ENCODE measurements at places on chromosomes 13 and 19.

- DNase-seq: no peak
Observed at GRCh38 chr13:110294146-110294545, 12.8 kb downstream of the COL4A1 start.

DNA sequence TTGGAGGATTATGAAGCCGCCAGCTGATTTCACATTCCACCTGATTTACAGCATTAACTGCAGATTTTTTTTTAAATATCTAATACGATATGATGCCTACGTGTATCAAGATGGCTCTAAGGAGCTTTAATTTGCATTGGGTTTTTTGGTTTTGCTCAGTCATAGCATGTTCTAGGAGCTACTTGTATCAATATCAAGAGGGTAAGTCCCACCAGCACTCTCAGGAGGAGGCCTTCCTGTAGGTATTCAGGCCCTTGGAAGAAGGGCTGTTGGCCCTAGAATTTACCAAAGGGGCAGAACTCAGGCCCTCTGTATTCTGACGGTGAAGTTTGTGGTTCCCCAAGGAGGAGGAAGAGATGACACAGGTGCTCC lies 97.2 kb upstream of the IPO5 start:
- DNase-seq: no peak

DNA sequence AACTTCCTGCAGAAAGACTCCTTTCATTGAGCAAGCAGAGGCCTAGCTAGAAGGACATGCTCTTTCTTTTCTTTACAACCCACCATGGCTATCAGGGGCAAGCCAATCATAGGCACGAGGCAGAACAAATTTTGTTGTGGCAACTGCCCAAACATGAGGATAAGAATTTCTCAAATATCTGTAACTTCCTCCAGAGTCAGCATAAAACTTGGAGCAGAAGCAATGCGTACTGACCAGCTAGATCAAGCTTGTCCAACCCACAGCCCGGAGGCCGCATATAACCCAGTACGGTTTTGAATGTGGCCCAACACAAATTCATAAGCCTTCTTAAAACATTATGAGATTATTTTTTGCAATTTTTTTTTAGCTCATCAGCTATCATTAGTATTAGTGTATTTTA lies 87.0 kb upstream of the SOX21 start:
- DNase-seq: no peak

DNA sequence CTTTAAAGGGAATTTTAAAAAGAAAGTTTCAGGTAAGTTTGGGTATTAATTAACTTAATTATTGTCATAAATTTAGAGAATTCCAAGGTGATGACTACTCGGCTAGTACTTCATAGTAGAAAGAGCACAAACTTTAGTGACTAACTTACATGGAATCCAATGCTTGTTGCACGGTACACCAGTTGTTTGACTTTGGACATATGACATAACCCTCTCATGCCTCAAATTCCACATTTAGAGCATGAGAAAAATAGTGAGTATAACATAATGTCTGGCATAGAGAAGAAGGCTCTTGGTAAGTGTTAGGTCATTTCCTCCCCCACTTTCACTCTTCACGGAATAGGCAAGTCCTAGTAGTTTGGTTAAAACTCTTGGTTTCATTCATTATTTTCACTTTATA lies 1249.4 kb upstream of the SLC10A2 start:
- no peak for DNase-seq

GRCh38 chr13:24627090-24627714 lies 53.0 kb upstream of the ATP12A start:
- peak; percentile 66 for DNase-seq

DNA sequence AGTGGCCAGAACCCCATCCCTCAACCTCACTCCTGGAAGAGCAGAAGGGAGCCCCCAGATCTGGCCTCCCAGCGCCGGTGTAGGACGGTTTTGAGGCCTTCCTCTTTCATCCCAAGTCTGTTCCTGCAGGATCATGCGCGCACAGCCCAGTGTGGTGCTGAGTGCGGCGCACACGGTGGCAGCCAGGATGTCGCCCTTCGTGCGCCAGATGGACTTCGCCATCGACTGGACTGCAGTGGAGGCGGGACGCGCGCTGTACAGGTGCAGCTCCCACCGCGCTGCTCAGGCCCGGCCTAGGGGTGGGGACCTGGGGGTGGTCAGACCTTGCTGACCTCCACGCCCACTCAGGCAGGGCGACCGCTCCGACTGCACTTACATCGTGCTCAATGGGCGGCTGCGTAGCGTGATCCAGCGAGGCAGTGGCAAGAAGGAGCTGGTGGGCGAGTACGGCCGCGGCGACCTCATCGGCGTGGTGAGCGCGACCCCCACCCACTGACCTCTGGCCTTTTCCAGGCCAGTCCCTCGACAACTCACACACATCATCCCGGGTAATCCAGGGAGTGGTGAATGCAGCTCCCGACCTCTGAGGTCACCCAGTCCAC lies 14.8 kb downstream of the PNPLA6 start:
- DNase-seq: no peak
